Cortex of kidney (tissue), 1 donor: ENCODE measurements at places on chromosomes 12 and 14.

- DNase-seq = no peak
Measured at GRCh38 chr12:56641219-56641618, 4.6 kb downstream of the ATP5F1B start.

GRCh38 chr12:102062419-102062806 lies 622 bp upstream of the WASHC3 start:
- DNase-seq = no peak

DNA sequence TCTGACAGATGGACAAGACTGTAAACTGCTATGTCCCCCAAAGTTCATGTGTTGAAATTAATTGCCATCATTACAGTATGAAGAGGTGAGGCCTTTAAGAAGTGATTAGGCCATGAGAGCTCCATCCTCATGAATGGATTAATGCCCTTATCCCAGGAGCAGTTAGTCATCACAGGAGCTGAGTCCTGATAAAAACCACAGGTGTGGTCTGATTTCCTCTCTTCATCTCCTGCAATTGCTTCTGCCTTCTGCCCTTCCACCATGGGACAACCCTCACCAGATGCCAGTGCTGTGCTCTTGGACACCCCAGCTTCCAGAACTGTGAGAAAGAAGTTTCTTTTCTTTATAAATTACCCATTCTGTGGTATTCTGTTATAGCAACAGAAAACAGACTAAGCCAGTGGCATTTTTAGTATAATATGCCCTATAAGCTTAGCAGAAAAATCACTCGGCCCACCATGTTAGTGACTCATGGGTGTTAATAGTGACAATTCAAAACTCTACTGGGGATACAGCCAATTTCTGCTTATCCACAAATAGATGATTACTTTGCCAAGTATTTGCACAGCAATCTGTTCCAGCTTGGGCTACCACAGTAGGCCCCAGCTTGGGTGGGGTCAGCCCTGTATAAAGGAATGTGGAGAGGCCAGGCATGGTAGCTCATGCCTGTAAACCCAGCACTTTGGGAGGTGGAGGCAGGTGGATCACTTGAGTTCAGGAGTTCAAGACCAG lies 129.0 kb upstream of the BCL2L14 start:
- DNase-seq = no peak

DNA sequence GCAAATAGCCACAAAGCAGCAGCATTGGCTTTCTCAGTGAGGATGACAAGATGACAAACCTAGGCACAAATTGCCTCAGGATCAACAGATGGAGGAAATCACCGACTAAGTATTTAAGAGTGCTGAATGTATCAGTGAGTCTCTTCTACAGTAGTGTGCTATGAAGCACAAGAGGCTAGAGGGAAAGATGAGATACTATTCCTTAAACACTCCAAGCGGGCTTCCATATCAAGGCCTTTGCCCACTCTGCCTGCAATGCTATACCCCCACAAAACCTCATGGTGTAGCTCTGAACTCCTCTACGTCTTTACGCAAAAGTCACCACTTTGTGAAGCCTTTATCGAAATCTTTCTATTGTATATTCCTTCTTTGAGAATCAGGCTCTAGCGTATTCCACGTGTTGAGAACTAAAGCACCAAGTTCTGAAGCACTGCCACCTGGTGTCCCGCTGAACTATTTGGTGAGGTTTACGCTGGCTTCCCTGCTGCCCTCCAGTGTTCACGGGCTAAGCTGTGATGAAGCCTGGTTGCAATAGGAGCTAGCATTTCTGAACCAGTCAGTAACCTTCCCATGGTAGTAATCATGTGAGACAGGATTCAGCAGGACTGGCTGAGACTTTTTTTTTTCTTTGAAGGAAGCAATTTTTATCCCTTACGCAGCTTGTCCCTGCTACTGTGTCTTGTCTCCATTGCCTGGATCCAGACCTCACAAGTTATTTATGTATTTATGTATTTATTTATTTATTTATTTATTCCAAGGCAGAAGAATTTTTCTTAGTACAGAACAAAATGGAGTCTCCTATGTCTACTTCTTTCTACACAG lies 426.5 kb upstream of the OR4E1 start:
- no peak for DNase-seq

DNA sequence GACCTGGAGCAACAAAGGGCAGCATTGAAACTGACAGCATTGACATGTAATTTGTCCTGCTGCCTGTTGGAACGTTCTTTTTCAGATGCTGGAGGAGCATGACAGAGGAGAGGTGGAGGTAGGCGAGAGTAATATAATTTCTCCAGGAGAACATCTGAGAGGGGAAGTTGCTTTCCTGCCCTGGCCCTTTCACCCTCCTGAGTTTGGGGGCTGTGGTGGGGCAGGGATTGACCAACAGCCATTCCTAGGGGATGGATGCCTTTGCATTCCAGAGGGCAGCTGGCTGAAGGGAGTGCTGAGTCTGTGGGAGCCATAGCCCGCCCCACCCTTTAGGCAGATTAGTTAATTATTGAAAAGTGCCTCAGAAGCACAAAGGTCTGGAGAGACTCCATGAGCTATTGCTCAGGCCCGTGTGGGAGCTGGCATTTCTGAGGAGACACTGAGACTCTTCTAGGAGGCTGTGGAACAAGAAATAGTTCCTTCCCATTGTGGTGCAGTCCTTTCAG lies 73.5 kb downstream of the ARF6 start:
- no peak for DNase-seq

DNA sequence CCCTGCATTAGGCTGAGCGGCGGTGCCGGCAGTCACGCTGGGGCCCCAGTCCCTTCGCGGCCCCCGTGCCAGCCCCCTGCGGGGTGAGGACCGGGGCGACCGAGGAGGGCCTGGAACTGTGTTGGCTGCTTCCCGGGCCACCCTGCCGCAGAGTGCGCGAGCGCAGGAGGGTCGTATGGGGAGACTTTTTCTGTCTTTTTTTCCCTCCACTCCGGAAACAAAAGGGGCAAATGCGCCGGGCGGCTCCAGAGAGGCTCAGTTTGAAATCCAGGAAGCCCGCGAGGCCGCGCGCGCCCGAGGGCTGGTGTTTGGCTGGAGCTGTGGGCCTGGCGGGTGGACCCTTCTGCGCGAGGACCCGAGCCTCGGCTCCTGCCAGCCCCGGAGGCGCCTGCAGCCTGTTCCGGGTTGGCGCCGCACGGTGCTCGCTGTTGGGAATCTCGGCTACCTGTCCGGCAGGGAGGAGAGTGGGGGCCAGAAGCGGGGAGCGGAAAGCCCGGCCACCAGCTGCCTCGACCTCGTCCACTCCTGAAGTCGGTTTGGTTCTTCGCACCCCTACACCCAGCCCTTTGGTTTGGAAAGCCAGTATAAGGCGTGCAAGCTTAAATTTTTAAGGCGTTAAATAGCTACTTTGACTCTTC lies 638 bp downstream of the PLEKHG3 start:
- DNase-seq = no peak
